ENCODE measurements at places on chromosomes 13 and 19.

DNA sequence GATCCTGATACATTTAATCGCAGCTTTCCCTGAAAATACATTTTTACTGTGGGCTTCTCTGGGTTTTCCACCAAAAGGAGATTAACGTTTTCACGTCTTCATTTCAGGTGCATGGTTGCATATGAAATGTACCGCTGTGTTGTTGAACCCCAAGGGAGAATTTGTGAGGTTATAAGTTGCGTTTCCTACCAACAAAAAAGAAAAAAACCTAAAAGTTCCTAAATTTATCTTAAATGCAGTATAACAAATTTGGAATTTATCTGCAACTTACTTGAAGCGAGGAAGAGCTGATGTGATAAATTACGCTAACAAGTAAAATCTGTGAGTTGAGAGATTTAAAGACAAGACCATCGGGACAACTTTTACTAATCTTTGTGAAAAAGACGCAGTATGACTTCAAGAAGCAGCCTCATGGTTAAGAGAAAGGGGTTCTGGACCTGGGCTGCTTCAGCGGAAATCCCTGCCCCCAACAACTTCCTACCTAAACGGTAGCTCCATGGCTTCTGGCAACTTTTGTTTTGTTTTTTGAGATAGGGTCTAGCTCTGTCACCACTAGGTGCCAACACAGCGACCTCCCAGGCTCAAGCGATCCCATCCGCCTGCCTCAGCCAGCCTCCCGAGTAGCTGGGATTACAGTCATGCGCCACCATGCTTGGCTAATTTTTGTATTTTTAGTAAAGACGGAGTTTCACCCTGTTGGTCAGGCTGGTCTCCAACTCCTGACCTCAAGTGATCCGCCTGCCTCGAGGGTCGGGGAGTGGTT lies 958 bp upstream of the OBI1 start:
- peak; percentile 27 for DNase-seq

- DNase-seq, result no peak
Measured at GRCh38 chr13:30241532-30241931, 65.8 kb downstream of the KATNAL1 start.

DNA sequence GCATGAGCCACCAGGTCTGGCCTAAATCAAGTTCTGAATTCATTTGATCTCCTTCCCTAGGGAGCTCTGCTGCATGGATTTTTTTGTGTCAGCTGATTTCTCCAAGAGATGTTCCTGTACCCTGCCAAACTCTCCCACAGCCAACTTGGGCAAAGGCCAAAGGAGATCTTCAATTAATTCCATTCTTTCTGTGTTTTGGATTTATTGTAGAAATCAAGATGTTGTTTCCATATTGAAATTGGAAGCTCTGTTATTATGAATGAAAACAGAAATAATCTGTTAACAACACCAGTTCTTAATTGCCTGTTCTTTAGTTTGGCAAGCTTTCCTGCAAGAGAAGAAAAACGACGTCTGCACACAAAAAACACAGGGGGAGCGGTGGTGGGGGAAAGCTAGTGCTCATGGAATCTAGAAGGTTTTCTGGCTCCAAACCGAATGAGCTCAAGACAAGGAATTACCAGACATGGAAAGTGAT lies 86.5 kb upstream of the ABCC4 start:
- DNase-seq, result no peak

DNA sequence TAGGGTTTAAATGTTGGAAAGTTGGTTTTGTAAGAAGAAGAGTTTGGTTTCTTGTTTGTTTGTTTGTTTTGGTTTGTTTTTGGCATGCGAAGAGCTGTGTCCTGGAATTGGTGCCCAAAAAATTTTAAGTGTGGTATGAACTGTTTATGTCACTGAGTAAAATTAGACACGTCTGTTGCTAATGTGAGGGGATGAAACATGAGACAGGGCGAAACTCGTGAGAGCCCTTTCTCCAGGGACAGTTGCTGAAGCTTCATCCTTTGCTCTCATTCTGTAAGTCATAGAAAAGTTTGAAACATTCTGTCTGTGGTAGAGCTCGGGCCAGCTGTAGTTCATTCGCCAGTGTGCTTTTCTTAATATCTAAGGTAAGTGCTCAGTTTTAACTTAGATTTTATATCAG lies at the start of gene SGCG:
Gene SGCG, plus strand, starts transcription at position 269 of the 400 bp plus-strand sequence. CDS start 22,716 bp downstream, outside the sequence.
- no peak for DNase-seq

GRCh38 chr19:21143854-21144253 lies 2.0 kb downstream of the ZNF431 start:
- DNase-seq, result no peak

GRCh38 chr19:48918801-48919247 lies 14.7 kb upstream of the DHDH start:
- DNase-seq, result no peak

GRCh38 chr19:29247471-29247870 lies 34.5 kb upstream of the UQCRFS1 start:
- DNase-seq, result no peak

DNA sequence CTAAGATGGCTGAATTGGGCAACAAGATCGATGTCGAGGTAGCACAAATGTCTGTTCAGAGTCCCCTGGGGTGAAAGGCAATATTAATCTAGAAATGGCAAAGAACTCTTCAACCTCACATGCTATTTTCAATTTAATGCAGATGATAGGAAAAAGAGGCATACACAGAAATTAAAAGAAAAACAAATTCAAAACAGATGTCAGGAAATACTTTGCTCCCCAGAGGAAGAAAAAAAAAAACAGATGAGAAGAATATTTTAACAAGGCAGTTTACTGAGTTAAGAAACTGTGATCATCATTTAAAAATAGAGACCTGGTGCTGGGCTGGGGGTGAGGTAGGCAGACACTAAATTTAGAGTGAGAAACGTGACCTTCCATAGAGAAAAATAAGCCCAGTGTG lies 421.9 kb upstream of the ARGLU1 start:
- DNase-seq, result no peak

DNA sequence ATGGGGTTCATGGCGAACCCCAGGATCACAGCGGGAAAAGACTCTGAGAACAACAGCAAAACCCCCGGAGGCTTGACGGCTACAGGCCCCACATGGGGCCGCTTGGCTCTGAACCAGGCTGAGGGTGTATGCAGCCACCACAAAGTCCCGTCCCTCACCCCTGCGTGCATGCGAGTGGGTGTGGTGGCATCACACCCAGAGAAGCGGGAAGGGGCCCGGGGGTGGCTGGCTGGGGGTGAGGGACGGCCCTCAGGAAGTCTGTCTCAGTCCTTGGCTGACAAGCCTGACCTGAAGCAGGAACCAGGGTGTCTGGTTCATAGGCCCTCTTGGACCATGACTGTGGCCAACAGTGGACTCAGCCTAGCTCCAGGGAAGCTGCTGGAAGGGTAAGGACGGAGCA lies 34.2 kb downstream of the CEBPG start:
- no peak for DNase-seq

DNA sequence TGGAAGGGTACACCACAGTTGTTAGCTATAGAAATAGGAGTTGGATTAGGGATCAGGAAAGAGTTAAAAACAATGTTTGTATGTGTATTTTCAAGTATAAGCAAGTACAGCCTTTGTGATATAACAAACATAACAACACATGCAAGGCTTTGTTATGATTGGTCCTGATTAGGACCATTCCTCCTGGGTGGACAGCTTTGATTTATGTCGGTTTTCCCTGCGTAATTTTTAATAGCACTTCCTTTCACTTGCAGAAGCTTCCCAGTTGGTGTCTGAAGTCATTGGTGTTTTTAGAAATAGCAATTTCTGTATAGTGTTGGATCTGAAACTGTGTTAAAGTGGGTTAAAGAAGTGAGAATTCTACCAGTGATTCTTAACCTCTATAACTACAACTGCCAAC lies 10.0 kb downstream of the FNDC3A start:
- no peak for DNase-seq

Measured in activated T-cell treated with anti-CD3 and anti-CD28 coated beads, Interleukin-2, amount 50 U/mL, for 1 hour (primary cell).